ENCODE measurements at places on chromosomes 4 and X.

DNA sequence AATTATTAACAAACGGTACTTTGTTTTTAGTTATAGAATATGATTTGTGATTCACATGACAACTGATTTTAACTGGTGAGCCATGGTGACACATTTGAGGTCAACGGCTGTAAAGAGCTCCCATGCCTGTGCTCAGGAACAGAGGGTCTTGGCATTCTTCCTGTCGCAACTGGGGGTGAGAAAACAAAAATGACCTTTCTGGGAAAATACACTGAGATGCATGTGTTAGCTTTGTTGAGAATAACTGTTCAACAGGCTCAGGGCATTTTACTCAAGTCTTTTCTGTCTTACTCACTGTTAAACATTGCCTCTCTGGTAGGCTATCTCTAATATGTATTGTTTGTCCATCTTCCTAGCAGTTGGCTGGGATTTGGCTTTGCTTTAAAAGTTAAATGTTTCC lies 57.1 kb upstream of the HPGD start:
- DNase-seq = no peak

DNA sequence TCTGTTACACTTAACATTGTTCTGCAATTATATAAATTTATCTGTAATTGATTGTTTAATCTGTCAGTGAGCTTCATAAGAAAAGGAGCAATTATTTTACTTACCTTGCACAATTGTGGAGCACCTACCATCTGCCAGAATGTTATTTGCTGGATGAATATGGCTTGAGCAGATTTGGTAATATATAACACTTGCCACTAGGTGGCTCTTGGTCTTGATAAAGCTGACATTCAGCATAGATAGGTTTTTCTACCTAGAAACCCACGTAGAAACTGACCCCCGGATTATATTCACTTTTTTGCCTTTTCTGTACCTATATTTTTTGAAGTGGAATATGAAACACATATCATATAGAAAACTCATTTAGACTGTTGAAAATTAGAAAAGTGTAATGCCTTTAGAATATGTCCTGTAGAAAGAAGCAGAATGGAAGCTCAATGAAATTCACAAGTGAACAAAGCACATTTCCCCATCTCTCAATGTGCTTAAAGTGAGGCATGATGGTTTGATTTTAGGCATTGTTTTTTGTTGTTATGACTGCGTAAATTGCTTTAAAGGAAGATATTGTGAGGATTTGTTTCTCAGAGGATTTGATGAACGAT lies 9.5 kb downstream of the RBPJ start:
- DNase-seq = no peak

GRCh38 chr4:177008071-177008835 lies 215.5 kb upstream of the VEGFC start:
- no peak for DNase-seq

GRCh38 chr4:4730249-4730648 lies 129.2 kb upstream of the MSX1 start:
- no peak for DNase-seq

GRCh38 chrX:126165721-126166461 lies at the start of gene DCAF12L2:
Gene DCAF12L2 (minus strand): TSS chrX:126166289. CDS start chrX:126165924, 365 bp downstream.
- no peak for DNase-seq

- no peak for DNase-seq
Observed at GRCh38 chr4:136690360-136690759, 841.9 kb downstream of the PCDH18 start.

DNA sequence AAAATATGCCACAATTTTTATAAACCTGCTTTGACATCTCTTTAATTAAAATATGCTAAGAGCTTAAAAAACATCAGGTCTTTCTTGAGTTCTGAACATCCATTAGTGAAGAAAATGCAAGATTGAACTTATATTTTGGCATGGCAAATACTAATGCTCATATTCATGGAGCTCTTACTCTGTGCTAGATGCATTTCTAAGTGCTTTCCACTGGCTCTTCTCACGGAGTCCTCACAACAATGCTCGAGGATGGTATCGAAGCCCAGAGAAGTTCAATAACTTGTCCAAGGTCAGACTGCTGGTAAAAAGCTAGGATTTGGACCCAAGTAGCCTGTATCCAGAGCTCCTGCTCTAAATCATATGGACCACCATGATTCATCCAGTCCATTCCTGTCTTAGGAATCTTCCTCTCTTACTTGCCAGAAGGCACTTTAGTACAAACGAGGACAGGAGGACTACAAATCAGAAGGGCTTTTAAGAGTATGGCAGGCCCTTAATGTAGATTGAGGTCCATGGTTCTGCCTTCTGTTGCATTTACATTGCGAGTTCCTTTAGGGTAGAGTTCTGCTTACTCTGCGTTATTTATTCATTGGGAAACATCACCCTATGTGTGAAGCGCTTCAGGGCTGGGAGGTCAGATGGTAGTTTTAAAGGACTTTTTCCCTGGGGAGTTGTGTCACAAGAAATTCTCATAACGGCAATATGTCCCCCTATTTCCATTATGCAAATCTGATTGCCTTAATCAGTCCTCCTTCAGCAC lies 199.2 kb downstream of the RASL11B start:
- no peak for DNase-seq

DNA sequence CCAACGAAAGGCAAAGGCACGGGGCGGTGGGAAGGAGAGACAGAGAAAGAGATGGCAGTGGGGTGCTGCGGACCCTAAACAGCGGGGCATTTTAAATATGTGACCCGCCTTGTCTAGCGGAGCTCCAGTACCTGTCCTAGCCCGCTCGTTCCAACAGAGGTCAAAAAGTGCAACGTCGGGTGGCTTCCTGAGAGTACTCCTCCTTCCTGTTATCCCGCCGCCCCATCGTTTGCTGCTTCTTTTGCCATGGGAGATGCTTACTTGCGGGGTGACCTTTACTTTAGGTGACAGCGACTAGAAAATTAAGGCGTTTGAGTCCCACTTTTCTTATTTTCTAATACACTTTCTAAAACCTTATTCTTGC lies 735 bp downstream of the NRK start:
- no peak for DNase-seq

GRCh38 chrX:9919632-9920172 lies 47.5 kb upstream of the CLDN34 start:
- DNase-seq = no peak

- no peak for DNase-seq
Observed at GRCh38 chr4:13097971-13098370, 386.2 kb downstream of the RAB28 start.

DNA sequence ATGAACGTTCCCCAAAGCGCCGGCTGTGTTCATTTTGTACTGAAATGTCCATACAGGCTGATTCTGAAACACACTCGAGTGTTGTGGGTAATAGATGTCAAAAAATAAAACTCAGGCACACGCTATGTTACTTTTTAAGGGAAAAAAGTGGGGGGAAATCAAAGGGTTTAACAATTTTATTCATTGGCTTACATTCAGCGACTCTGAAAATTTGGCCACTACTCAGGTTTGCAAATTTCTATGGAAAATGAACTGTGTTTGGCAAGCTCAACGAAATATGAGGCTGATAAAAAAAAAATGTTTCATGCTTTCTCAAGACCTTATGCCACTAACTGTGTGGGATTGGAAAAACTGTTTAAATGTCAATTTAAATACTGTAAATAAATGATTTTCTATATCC lies 18.5 kb downstream of the AMELX start:
- no peak for DNase-seq

DNA sequence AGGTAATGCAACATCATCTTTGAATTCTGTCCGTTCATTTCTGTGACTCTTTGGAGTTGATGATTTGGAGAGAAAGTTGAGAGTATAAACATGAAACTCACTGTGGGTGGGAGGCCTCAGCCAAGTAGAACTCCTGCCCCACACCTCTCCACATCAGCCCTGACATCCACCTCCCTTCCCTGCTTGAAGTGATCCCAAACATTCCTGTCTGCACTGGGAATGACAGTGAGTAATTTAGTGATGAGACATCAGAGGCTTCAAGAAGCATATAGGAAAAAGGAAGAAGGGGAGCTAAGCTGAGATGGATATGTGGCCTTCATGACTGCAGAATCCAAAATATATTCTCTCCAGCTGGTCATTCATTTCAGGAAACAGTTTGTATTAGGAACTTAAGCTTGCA lies 151.8 kb downstream of the SPATA18 start:
- no peak for DNase-seq

DNA sequence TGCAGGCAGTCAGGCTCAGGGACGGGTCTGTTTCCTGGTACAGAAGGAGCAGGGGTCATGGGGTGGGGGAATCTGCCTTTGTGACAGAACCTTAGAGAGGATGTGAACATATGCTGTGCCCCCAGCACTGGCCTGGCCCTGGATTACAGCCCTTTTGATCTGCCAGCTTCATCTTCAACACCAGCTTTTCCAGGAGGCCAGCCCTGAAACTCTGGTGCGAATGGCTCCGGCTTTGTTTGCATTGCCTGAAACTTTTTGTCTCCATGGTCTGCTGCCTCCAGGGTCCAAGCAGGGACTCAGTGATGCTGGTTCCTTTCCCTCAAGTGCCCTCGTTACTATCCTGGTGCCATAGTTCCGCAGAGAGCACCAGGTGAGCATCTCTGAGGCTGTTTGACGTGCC lies 2.1 kb downstream of the CNGA2 start:
- no peak for DNase-seq
